ENCODE measurements at places on chromosomes 7 and 10.

- no peak for DNase-seq
These were observed 30.5 kb downstream of the PPIF start for GRCh38 chr10:79377557-79378382.

GRCh38 chr7:40839881-40840280 is 705.1 kb downstream of the SUGCT start:
- no peak for DNase-seq

GRCh38 chr7:157566631-157567006 is 229.8 kb downstream of the DNAJB6 start:
- no peak for DNase-seq

- no peak for DNase-seq
These were observed 160.0 kb downstream of the PDE1C start for GRCh38 chr7:31910191-31910590.

GRCh38 chr10:119933179-119933578 is 40.6 kb downstream of the SEC23IP start:
- peak; percentile 57 for DNase-seq

- DNase-seq, result peak; percentile 57
These were observed 90.4 kb downstream of the COBL start for GRCh38 chr7:51226063-51226755.

DNA sequence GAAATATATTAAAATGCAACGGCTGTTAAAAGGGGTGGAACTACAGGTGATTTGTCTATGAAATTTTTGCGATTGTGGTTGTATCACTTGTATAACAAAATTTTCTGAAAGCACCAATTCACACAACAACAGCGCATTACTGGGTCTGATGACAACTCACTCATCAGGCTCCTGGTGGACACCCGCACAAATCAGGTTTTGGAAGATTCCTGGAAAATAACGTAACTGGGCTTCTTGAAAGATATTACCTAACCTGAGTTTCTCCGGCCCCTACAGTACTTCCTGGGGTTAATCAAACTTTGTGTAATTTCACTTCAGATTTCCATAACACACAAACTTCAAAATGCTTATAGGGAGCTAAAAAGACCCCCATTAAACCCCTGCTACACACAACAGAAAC is 7.6 kb downstream of the SNX8 start:
- no peak for DNase-seq

GRCh38 chr7:82961240-82961639 is 201.4 kb downstream of the PCLO start:
- peak; percentile 70 for DNase-seq

- no peak for DNase-seq
These were observed 186.0 kb upstream of the PRPS1L1 start for GRCh38 chr7:18213652-18214051.

GRCh38 chr7:137970253-137970975 is 31.5 kb downstream of the CREB3L2 start:
- DNase-seq, result no peak

GRCh38 chr7:2608921-2609411 is 22.8 kb upstream of the TTYH3 start:
- no peak for DNase-seq

DNA sequence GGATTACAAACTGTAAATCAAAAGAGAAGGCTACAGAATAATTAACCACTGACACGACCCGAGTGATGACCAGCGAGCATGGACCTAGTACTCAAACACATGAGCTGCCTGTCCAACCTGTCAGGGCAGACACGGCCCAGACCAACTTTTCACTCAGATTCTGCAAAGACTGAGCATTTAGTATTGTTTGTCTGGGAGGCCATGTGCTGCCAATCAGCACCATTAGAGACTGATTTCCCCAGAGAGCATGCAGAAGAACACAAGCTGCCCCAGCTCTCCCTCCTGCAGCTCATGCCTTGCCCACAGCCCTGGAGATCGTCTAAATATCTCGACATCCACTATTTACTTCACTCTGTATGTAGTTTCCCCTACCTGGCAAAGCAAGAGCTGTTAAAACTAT is 172.6 kb upstream of the INHBA start:
- DNase-seq, result no peak

DNA sequence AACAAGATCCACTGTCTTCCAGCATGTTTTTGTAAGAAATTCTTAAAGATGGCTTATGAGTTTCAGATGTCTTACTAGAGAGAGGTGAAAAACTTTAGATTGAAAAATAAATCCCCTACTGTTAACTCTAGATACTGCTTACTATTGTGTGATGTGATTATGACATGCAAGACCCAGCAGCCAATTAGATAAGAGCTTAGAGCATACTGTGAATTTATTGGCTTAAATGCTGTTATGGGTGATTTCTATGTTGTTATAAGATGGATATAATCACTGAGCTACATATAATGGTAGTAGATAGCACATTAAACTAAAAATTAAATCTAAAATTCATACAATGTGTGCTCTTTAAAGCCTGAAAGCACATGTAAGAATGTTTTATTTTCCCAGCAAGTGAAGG is at the start of gene RNF133:
Gene RNF133, minus strand, starts transcription at position 101 of the 400 bp plus-strand sequence. CDS start 199 bp downstream, outside the sequence.
- DNase-seq, result no peak

GRCh38 chr7:112638675-112639400 is 151.4 kb downstream of the TMEM168 start:
- DNase-seq, result no peak

DNA sequence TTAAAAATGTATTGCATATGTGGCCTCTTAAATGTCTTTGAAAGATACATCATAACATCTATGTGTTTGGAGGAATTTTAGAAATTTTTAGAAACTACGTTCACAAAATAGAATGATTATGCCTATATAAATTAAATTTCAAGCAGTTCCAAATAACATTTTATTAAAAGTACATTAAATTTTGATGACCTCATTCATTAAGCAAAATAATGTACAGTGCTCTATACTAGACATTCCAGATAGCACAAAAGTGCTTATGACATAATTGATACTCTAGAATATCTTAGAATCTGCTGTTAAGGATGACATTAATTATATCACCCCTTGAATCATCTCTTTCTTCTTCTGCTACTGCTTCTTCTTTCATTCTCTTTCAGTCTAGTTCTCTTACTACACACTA is 528.9 kb downstream of the GFRA1 start:
- DNase-seq, result no peak

- DNase-seq, result peak; percentile 2
These were observed 59.0 kb upstream of the CHST15 start for GRCh38 chr10:124152139-124153022.

GRCh38 chr7:1679326-1679965 is 9.4 kb downstream of the ELFN1 start:
- no peak for DNase-seq

- DNase-seq, result no peak
These were observed 32.1 kb upstream of the A1CF start for GRCh38 chr10:50917486-50917885.

DNA sequence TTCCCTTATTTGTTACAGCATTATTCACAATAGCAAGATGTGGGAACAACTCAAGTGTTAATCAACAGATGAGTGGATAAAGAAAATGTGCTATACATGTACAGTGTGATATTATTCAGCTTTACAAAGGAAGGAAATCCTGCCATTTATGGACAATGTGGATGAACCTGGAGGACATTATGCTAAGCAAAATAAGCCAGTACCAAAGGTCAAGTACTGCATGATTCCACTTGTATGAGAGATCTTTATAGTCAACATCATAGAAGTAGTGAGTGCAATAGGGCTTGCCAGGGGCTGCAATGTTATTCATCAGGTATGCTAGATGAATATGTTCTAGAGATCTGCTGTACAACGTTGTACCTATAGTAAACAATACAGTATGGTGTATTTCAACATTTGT is 138.5 kb upstream of the AGR3 start:
- DNase-seq, result no peak

GRCh38 chr7:101936223-101936610 is 118.8 kb downstream of the CUX1 start:
- no peak for DNase-seq

- no peak for DNase-seq
These were observed 754.4 kb upstream of the IGFBP3 start for GRCh38 chr7:46675456-46675855.

Data from G401 (cell line).